Stimulated activated CD8-positive, alpha-beta memory T cell treated with anti-CD3 and anti-CD28 coated beads, Interleukin-4, amount 100 ng/mL, for 24 hours (primary cell): ENCODE measurements at places on chromosomes 3 and 15.

GRCh38 chr3:81531263-81531662, 230.2 kb downstream of the GBE1 start:
- DNase-seq: no peak

- no peak for DNase-seq
Measured at GRCh38 chr3:36394176-36394575, 13.9 kb downstream of the STAC start.

DNA sequence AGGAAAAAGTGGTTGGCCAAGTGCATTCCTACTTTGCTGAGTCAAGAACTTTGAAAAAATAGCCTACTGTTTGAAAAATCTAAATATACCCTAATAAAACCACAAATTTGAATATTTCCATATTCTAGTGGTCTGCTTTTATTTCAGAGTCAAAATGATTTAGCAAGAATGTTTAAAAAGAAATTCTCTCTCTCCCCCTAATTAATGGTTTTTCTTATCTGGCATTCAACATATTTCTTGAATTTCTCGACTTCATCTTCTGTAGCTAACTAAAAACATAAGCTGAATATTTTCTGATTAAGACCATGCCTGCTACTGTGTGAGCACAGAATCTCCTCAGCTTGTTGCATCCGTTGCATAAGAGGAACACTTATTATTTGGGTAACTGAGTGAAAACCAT, 563.5 kb upstream of the TBL1XR1 start:
- no peak for DNase-seq

GRCh38 chr15:49669288-49669687, 48.4 kb downstream of the DTWD1 start:
- no peak for DNase-seq

DNA sequence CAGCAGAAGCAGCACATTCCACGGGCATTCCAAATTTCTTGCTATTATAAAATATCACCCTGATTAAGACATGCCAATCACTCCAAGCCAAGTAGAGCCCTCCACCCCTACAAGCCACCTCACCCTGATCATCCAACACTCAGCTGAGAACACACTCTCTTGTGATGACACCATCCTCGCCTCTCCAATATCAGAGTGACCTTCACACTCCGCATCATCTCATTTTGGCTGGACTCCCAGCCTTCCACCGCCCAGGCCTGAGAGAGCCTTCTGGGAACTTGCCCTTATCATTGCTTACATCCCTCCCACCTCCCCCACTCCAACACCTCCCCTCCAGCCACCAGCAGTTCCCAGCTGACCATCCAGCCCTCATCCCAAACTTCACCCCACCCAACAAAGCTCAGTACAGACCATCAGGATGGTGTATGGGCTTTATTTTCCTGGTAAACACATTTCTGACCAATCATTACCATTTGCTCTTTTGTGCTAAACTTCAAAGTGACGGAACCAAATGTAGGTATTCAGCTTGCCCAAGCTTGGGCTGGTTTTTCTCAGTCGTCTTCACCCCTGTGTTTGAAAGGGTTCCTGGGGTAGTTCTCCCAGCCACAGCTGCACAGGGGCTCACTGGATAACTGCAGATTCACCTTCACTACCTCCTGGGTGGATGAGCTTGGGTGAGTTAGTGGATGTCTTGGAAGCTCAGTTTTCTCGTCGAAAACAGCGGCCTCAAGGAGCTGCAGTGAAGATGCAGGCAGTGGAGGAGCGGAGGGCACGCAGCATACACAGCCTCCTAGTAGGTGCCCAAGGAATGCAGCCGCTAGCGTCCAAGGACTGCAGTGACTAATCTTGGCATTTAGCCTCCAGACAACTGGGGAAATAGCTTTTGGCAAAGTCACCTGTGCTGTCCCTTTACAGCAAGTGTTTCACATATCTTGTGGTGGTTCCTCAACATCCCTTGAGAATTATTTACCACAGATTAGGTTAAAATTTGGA, 115.1 kb downstream of the LIPC start:
- no peak for DNase-seq

GRCh38 chr3:27253391-27253790, 115.8 kb downstream of the NEK10 start:
- DNase-seq: no peak

DNA sequence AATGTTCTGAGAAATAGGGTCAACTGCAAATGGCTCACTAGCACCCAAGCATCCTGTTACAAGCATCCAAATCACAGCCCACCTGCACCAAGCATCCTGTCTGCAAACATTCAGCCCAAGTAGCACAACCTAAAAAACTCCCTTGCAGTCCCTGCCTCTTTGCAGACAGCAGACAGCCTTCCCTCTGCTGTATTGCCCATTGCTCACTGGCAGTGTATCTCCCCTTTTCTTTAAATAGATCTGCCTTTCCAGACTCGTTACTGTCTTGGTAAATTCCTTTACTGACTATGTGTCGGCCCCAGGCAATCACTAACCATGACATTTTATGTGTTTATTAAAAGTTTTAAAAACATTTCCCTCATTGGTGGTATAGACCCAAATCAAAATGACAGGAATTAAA, 155.4 kb downstream of the ADAMTSL3 start:
- no peak for DNase-seq
